ENCODE measurements at places on chromosomes 16 and 17.

DNA sequence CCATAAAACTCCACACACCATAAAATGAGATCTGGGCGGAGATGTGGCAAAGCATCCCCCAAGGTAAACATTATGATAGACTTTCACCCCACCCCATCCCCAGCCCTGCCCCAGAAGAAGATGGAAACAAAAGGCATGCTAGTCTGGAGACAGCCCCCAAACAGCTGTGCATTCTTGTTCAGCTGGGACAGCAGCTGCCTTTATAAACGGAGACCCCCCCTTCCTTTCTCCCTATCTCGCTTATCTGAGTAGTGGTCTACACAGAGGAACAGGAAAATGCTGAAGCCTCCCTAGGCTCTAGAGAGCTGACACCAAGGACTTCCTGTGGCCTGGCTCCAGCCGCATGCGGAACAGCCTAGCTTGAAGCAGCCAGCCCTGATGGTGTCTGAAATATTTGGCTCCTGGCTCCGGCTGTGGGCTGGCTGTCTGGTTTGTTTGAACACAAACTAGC is 190.3 kb upstream of the ANKFN1 start:
- no peak for DNase-seq

GRCh38 chr17:27904534-27905446 is 11.6 kb upstream of the LYRM9 start:
- no peak for DNase-seq

DNA sequence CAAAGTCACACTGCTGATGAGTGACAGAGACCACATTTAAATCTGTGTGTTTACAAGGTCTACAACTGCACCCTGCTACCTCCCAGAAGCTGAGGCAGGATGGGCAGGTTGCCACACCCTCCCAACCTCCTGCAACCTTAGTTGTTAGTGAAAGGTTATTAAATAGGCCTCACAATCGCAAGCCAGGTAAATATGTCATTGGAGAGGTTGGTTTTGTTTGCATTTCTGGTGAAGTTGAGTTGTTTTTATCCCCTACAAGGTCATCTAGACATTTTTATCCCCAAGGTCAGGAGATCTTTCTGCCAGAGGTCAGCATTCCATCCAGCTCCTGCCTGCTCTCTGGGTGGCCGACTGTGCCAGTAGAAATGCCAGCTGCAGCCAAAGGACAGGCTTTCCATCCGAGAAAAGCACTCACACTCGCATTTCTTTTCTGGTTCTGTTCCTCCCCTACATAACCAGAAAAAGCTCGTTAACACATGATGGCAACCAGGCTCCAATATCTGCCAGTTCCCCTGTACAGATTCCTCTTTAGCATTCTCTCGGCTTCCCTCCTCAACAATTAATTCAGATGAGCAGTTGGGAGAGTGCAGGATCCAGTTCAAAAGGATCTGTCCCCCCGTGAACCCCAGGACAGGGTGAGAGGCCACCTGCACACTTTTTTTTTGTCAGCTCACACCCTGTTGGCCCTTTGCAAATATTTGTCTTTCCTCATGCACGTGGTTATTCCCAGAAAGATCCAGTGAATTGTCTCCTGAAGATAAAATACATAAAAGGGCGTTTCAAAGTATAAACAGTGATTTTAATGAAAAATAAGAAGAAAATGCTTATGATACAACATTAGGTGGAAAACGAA is 562.8 kb downstream of the MAF start:
- no peak for DNase-seq

DNA sequence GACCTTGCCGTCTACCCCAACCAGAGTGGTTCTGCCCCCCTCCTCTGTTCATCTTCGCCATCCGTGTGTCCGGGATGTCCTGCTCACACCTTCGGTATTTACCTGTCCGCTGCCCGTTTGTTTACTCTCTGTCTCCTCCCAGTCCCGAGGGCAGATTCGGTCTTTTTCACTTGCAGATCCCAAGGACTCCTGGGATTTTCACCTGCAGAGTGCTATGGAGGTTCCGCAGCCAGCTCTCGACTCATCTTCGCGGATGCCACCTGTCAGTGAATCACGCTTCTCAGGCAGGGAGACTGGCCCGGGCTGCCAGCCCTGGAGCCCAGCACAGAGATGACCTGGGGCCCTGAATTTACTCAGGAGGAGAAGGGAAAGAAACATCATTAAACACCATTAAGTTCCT is 8.1 kb downstream of the CRISPLD2 start:
- peak; percentile 48 for DNase-seq

DNA sequence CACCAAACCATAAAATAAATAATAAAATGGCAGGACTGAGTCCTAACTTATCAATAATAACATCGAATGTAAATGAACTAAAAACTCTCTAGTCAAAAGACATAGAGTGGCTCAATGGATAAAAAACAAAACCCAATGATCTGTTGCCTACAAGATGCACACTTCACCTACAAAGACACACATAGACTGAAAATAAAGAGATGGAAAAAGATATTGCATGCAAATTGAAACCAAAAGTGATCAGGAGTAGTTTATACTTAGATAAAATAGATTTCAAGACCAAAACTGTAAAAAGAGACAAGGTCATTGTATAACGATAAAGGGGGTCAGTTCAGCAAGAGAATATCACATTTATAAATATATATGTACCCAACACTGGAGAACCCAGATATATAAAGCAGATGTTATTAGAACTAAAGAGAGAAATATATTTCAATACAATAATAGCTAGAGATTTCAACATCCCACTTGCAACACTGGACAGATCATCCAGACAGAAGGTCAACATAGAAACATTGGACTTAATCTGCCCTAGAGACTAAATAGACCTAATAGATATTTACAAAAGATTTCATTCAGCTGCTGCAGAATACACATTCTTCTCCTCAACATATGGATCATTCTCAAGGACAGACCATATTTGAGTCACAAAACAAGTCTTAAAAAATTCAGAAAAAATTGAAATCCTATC is 29.8 kb downstream of the SLC47A2 start:
- DNase-seq = no peak

- no peak for DNase-seq
Measured at GRCh38 chr16:11609474-11610120, 22.9 kb upstream of the LITAF start.

GRCh38 chr16:84144209-84144858 is 643 bp downstream of the HSDL1 start:
- DNase-seq = peak; percentile 84

GRCh38 chr16:81567987-81568748 is 123.6 kb downstream of the CMIP start:
- peak; percentile 95 for DNase-seq

GRCh38 chr17:47949197-47949759 is 7.9 kb downstream of the PNPO start:
- DNase-seq = peak; percentile 93

GRCh38 chr16:35751191-35751941 is 2292.0 kb downstream of the TP53TG3F start:
- DNase-seq = peak; percentile 50

DNA sequence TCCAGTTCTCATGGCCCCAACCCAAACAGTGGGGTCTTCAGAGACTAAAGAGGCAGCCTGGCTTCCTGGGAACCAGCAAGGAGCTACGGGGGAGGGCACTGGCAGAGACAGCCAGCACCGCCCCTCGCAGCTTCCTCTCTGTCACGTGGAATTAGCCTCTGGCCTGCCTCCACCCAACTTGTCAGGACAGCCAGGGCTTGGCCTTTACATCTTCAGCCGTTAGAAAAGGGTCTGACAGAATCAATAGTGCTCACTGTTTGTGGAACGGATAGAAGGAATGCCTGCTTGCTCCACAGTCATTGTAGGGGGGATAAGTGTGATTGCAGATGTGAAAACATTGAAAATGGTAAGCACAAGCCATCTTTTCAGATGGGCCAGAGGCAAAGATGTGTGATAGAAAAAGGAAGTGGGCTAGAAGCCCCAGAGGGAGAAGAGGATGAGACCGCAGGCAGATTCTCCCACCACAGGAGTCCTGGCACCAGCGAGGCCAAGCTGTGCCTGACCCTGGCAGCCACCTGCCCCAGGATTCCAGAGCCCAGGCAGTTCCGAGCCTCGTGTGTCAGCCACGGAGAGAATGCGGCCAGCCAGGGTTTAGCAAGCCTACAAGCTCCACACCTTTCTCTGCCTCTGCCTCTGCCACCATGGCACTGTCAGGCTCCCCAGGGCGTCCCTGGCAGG is 18.6 kb downstream of the GRIN2C start:
- peak; percentile 96 for DNase-seq

DNA sequence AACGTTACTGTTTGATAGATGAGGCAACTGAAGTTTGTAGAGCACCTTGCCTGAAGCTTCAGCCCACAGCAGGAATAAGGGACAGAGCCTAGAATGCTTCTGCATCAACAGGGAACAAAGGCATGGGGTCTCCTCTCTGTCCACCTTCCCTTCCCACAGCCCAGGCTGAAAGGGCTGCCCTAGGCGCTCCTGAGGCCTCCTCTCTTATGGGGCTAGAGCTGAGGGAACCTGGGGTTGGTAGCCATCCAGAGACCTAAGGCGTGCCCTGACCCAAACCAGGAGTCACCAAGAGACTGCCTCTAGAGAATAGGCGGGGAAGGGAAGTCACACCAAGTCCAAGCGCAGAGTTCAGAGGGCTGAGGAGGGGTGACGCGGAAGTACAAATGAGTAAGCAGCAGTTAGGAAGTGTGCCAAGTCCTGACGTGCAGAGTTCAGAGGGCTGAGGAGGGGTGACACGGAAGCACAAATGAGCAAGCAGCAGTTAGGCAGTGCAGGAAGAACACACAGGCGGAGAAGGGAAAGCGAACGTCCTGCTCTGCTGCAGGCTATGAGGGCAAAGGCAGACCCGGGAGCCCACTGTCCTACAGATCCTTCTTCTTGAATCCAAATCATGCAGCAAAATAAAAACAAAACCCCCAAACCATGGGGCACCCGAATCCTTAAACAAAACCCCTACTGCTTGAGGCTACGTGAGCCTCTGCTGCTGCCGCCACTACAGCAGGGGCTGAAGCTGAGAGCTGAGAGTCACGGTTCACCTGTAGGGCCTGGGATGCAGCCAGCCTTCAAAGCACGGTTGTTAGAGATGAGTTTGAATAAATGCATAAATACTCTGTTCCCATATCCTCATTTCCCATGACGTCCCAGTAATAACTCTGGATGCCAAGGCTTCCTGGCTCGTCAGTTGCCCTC is 2.7 kb upstream of the SPG7 start:
- DNase-seq = peak; percentile 93

DNA sequence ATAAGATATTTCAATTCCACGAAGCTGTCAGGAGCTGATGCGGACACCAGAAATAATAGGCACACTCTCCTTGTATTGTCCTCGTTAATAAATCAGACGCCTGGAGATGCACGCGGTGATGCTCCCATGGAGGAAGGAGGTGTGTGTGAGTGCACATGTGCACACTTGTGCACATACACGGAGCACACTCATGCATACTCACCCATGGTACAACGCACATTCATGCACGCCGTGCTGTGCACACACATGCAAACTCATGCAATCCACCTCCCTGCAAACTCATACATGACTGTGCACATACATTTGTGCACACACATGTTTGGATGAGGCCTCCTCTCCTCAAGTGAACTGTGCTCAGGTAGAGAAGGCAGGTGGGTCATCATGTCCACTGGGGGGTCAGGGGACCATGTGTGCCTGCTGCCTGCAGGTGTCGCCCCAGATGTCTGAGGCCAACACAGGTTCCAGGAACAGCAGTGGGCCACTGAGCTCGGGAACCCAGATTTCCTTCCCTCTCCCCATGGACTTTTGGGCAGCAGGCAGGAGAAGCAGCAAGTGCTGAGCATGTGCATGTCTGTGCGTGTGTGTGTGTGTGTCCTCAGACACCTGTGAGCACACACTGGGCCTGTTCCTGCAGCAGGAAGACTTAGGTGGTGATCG is 165.3 kb downstream of the SDK2 start:
- DNase-seq = no peak

GRCh38 chr17:50783193-50783660 is 15.9 kb upstream of the ANKRD40CL start:
- DNase-seq = peak; percentile 96

DNA sequence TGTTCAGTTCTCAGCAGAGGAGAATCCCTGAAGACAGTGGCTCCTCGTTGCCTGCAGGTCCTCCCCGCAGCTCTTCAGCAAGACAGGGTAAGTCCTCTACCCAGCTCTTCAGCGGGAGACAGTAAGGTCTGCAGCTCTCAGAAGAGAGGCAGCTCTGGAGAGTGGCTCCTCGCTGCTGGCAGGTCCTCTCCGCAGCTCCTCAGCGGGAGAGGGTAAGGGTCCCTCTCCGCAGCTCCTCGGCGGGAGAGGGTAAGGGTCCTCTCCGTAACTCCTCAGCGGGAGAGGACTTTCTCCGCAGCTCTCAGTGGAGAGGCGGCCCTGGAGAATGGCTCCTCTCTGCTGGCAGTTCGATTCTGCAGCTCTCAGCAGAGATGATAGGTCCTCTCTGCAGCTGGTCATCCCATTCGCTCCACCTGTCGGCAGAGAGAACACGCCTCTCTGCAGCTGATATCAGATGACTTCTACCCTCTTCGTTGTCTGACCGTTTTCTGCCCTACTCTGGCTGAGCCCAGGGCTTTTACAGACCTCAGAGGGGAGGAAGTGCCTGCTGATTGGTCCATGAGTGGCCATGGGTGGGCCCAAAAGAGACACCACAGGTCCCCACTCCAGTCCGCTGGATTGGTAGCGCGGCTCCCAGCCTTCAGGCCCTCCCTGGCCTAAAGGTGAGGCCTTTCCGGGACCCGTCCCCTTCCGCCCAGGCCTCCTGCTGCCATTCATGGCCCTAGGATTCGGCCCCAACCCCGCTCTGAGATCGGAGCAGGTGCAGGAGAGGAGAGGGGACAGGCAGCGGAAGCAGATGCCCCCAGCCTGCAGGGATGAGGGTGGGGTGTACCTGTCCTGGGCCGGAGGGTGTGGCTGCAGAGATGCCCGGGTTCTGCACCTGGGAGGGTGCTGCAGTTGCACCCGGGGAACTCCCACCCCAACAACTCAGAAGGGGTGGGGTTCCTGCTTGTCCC is 11.9 kb upstream of the SHCBP1 start:
- DNase-seq = no peak

DNA sequence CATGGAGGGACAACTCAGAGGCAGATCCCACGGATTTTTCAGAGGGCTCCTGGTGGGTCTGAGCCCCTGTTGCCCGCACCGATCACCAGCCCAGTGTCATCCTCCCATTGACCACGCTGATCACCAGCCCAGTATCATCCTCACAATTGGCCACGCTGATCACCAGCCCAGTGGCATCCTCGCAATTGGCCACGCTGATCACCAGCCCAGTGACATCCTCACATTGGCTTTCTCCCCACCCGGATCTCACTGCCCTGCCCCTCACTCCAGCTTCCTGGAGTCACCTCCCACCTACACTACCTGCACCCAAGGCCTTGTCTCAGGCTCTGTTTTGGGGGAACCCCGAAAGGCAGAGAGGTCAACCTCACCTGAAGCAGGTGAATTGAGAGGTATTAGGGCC is 358.2 kb upstream of the TNRC6C start:
- DNase-seq = no peak

GRCh38 chr17:17236295-17237025 is 508 bp downstream of the FLCN start:
- DNase-seq = peak; percentile 93

- peak; percentile 89 for DNase-seq
Measured at GRCh38 chr17:50668025-50668837, 33.5 kb downstream of the ABCC3 start.

Data from osteoblast (primary cell).